ENCODE measurements at places on chromosomes 11 and 22.

DNA sequence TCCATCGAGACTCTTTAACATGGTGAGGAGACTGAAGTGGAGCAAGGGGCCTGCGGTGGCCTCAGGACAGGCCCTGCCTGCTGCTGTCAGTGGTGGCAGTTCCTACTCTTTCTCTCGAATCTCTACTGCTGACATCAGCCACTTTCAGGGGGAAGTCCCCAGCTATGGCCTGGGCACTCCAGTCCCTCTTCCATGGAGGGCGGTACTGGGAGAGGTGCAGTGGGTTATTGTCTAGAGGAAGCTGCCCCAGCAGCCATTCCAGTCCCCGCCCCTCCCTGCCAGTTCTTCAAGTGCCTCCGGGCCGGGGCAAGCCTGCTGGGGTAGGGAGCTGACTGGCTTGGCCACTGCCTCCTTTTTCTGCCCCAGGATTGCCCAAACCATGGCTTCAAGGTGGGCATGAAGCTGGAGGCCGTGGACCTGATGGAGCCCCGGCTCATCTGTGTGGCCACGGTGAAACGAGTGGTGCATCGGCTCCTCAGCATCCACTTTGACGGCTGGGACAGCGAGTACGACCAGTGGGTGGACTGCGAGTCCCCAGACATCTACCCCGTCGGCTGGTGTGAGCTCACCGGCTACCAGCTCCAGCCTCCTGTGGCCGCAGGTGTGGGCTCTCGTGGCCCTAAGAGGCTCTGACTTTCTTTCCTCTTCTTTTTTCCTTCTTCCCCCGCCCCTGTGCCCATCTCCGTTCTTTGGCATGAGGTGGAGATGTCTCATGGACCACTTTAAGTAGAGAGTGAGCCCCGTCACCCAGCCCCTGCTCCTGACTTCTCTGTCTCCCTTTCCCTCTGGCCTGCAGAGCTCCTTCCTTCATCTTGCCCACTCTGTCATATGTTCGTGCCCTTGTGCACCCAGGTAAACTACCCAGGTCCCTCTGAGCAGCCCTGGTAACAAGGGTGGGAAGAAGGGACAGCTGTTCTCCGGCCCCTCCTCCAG is 13.7 kb downstream of the CHADL start:
- DNase-seq, result no peak

DNA sequence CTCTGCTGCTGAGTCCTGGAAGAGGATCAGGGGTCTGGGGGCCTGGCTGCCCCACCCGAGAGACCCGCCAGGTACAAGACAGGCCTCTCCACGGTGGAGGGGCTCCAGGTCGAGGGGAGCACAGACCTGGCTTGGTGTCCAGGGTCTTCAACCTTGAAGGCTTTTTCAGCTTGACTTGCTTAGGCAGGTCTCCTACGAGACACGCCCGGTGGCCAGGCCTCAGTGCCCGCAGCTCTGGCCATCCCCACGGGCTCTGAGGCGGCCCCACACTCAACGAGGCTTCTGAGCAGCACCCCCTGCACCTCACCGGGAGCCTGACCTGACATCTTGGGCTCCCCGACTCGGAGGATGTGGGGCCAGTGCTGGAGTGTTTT is 6.6 kb upstream of the PLXNB2 start:
- DNase-seq, result no peak

- no peak for DNase-seq
Observed at GRCh38 chr11:120091701-120092100, 46.2 kb downstream of the TRIM29 start.

GRCh38 chr22:32842486-32842885 is 41.0 kb downstream of the TIMP3 start:
- DNase-seq, result peak; percentile 8

GRCh38 chr22:50086526-50086925 is 1.3 kb upstream of the MLC1 start:
- DNase-seq, result peak; percentile 62

- no peak for DNase-seq
Observed at GRCh38 chr11:72587696-72588095, 86.5 kb downstream of the PDE2A start.

GRCh38 chr11:60743058-60743457 is 13.6 kb upstream of the MS4A15 start:
- DNase-seq, result no peak

DNA sequence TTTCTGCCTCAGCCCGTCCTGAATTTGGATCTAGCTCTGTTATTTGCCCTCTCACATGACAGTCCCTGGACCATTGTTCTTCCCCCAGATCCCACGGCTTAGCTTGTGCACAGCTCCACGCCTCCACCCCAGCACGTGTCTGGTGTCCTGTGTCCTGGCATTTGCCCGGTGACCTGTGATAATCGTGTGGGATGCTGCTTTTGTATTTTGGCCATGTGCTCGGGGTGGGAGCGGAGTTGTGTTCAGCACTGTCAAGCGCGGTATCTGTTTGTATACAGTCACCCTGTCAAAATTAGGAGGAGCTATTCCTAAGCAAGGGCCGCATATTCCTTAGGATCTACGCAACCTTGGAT is 11.9 kb downstream of the ADAMTS8 start:
- DNase-seq, result no peak

- peak; percentile 79 for DNase-seq
Observed at GRCh38 chr22:50306753-50307749, at the start of gene PLXNB2. TSS of gene PLXNB2 (minus strand) at chr22:50307646. CDS start at chr22:50290584, 17,062 bp downstream.

- peak; percentile 94 for DNase-seq
Observed at GRCh38 chr22:26894766-26895485, 237.5 kb downstream of the MIAT start.

- no peak for DNase-seq
Observed at GRCh38 chr22:24005201-24005600, at the start of gene GSTT4. TSS of gene GSTT4 (minus strand) at chr22:24005453. CDS start at chr22:24005356, 97 bp downstream.

GRCh38 chr22:23657727-23658126 is 25.6 kb upstream of the DRICH1 start:
- no peak for DNase-seq

DNA sequence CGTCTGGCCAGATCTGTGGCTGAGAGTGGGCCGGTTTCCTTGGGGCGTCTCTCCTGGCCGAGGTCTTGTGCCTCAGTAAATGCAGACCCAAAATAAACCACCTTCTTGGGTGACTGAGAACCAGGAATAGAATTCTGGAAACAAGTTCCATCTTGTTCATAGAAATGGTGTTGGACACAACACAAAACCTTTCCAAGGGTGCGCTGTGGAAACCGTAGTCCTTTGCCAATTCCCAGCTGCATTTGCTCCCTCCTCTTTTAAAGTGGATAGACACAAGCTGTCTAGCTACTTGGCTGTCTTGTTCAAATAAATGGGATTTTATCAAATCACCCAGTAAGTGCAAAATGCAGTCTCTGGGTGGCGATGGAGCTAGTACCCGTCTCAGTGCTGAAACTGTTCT is 300.2 kb downstream of the SHANK2 start:
- DNase-seq, result no peak

GRCh38 chr11:3006505-3007260 is 14.6 kb upstream of the NAP1L4 start:
- DNase-seq, result no peak

DNA sequence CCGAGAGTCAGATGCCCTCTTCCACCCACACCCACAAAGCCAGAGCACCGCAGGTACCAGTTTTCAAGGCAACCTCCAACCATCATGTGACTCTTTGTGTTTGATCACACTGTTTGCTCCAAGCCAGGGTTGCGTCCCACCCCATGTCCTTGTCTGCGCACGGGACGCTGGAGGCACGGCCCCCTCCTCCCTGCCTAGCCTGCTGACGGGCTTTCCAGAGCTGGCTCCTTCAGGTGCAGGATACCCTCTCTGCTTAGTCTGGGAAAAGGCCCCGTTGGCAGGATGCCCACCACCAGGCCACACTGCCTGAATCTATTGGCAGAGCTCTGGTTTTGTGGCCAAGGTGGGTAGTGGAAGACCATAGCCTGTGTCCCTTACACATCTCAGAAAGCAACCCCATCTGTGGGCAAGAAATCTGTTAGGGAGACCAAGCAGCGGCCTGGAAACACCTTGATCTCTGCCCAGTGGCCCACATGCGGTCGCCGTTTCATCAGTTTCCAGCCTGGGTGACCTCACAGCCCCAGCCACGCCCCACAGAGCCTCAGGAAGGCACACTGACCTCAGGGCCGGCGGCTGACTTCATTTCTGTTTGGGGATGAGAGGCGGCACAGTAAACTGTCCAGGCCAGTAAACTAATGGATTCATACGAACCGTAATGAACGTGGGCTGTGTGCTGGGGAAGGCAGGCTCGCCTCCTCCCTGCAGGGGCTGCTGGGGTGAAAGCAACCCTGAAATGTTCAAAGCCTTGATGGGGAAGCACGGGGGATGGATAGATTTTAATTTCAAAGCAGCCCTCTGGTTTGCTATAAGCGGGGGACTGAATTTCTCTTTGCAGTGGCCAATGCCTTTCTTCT is 25.8 kb downstream of the CDPF1 start:
- no peak for DNase-seq

DNA sequence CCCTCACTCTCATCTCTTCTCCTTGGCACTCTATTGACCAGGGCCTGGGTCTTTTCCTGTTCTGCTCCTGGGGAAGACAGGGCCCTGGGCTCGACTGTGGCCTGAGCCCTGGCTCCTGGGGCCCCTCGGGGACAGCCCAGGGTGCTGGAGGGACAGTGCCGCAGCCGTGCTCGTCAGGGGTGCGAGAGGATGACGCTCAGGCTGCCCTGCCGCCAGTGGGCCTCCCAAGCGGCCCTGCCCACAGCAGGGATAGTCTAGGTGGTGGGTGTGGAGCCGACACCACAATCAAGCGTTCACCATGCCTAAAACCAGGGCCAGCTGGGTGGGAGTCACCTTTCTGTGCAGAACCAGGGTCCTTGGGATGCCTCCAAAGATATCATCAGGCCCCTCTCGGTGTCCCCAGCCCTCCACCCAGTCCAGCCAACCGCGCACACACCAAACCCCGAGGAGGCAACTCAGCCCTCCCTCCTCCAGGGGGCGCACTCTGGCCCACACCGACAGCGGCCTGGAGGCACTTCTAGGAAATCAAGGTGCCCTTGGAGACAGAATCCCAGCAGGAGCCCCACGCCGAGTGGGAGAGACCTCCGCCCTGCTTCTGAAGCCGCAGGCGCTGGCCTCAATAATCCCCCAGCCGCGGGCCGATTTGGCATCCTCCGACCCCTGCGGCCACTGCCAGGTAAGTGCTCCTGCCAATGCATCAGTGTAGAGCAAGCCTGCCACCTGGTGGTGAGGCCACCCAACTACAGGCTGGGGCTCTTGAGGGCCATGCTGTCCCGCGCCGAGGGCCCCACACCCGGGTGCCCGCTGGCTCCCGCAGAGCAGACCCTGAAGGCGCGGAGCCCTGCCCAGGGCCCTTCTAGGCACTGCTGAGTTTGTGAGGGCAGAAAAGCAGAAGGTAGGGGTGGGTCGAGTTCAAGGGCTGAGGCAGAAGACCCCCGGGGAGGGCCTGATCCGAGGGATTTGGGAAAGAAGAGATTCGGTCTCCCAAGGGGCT is 496.4 kb downstream of the BUD13 start:
- peak; percentile 25 for DNase-seq

GRCh38 chr22:39030705-39031104 is 9.8 kb downstream of the APOBEC3D start:
- DNase-seq, result no peak

- no peak for DNase-seq
Observed at GRCh38 chr11:12394601-12395000, 17.2 kb downstream of the PARVA start.

DNA sequence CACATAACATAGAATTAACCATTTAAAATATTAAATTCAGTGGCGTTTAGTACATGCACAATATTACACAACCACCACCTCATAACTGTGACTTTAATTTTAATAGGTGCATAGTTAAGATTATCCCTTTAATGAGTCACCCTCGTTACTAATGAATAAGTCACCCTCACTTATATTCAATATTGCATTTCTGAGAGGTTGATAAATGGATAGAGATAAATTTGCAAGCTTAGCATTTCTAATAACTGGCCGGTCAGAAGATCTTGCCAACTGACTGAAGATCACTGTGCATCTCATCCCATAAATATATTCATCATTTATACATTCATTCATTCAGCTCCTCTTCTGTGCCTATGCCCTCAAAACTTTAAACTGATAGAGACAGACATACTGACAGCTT is 243.7 kb downstream of the TTC28 start:
- DNase-seq, result no peak

- no peak for DNase-seq
Observed at GRCh38 chr22:35393116-35394010, 6.6 kb upstream of the MCM5 start.

GRCh38 chr11:1640076-1640946 is 10.7 kb downstream of the KRTAP5-5 start:
- DNase-seq, result peak; percentile 16

DNA sequence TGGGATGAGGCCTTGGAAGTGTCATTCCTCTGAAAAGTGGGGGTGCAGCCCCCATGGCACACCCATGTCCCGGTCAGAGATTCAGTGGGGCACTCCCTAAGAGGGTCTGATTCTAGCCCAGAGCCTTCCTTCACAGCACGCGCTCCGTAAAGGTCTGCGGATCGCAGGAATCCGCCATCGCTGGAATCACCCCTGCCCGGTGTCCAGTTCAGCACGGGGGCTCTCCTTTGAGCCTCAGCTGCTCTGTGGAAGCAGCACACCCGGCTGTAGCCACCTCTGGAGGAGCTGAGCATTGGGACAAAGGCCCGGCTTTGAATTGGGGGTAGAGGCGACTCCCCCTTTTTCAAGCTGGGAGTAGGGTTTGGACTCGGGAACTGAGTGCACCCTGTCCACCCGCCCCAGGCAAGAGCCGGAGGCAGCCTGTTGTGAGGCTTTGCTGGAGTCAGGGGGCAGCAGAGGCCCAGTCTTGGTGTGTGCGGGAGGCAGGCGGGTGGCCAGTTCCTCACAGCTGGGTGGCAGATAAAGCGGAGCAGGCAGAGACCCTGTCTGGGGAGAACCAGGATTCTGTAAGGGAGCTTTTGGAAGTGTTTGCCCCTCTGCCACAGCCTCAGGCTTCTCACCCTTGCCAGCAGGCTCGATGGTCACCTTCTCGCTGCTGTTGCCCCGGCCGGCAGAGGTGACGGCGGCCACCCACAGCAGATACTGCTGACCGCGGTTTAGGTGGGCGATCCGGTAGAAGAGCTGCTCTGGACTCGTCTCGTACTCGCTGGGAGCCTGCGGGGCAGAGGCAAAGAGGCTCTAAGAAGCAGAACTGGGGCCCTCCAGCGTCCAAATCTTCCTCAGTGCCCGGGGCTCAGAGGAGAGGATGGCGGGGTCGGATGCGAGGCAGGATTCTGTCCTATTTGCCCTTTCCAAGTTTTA is 115.9 kb downstream of the CEP164 start:
- DNase-seq, result peak; percentile 45

DNA sequence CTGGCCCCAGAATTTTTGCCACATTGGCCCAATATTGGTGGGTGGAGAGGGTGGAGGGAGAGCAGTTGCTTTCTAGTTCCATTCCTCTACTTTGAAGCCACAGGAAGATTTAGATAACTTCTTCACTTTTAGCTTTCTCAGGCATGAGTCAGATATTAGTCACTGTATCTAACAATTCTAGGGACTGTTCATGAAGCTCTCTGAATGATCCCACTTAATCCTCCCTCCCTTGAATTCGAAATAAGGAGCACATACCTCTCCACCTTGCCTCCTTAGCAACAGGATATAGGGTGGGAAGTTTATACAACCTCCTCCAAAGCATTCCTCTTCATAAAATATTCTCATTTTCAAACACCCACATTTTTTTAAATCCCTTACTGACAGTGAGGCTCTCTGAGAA is 13.5 kb downstream of the FSHB start:
- DNase-seq, result peak; percentile 93

DNA sequence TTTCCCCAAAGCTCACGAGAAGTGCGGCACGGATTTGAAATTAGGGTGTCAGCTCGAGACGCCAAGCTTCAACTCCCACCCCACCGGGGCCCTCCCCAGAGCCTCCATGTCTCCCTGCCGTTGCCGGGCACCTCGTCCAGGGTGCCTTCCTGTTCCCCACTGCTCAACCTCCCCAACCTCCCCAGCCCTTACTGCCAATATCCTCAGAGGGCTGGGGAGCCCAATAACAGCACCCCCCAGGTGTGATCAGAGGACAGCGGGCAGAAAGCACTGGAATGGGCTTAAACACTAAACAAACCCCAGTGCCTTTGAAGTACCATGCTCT is 1336.4 kb downstream of the TBC1D22A start:
- DNase-seq, result no peak

All from iris pigment epithelial cell (primary cell).